ENCODE measurements at places on chromosomes 7 and 10.
A peak's percentile ranks its signal among the peaks of the same experiment; 100 is the strongest.

DNA sequence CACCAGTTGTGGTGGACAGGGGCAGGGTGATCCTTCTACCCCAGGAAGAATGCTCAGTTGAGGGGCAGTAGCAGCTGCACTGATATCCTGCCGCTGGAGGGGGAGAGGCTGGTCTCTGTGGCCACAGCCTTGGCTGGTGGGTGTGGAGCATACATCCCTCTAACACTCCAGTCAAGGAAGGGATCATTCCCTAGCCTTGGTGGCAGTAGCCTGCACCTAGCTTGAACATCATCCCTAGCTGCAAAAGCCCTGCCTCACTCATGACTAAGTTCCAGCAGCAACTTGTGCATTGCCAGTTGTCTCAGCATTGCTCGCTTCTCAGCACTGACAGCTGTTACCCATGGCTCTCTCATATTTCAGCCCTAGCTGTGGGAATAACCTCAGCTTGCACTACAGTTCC is 688.9 kb upstream of the POT1 start:
- no peak for DNase-seq

DNA sequence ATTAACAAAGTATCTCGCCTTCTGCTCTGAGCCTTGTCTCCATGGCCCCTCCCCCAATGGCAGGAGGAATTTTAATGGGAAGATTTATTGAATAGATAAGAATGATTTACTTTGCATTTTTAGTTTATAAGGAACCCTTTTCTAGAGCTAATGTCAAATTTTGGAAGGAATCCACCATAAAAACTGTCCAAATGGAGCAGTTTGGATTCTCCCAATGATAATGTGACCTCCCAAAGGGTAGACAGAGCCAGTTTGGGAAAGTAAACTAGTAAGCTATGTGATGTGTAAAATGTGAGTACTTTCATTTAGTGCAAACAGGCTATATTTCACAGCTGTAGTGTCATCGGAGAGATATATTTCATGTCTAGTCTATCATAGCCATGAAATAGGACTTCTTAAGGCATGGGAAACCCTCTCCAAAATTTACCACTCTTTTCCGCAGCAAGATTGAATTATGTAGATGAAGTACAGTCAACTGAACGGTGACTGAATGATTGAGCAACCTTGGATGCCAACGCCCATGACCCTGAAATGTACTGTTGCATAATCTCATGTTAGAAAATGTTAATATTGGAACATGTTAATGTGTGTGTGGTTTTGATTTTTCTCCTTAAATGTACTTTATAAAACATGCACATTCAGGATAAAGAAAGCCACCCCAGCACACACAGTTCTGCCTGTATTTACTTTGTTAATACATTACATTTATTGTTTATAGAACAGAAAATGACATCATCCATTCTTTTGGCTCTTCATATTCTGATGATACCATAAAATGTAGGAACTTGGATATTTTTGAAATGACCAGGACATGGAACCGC is 140.6 kb downstream of the NRP1 start:
- peak; percentile 18 for DNase-seq

- no peak for DNase-seq
These were observed 31.0 kb downstream of the STK32C start for GRCh38 chr10:132276706-132277105.

GRCh38 chr10:49379596-49380410 is 16.1 kb downstream of the DRGX start:
- peak; percentile 19 for DNase-seq

- no peak for DNase-seq
These were observed 29.4 kb downstream of the HGF start for GRCh38 chr7:81740403-81740802.

GRCh38 chr7:79709574-79710409 is 256.3 kb upstream of the MAGI2 start:
- peak; percentile 16 for DNase-seq

GRCh38 chr10:77320971-77321471 is 316.6 kb downstream of the KCNMA1 start:
- no peak for DNase-seq

- no peak for DNase-seq
These were observed 423.9 kb downstream of the CALN1 start for GRCh38 chr7:71988201-71988600.

DNA sequence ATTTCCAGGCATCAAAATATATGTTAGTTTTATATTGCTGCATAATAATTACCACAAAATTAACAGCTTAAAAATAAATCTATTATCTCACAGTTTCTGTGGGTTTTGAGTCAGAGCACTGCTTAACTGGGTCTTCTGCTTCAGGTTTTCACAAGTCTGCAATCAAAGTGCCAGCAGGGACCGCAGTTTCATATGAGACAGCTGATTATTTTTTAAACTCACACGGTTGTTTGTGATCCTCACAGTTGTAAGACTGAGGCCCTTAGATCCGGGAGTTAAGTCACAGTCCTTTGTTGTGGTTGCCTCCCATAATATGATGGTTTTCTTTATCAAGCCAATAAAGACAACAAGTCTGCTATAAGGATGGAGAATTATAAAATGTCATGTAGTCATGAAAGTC is 146.0 kb upstream of the ZWINT start:
- DNase-seq = no peak

- peak; percentile 31 for DNase-seq
These were observed 486 bp downstream of the CACNA2D1 start for GRCh38 chr7:82443036-82443546.

GRCh38 chr10:129187331-129187730 is 279.7 kb upstream of the MGMT start:
- DNase-seq = no peak

GRCh38 chr7:30390736-30391636 is 87.6 kb downstream of the NOD1 start:
- DNase-seq = no peak

DNA sequence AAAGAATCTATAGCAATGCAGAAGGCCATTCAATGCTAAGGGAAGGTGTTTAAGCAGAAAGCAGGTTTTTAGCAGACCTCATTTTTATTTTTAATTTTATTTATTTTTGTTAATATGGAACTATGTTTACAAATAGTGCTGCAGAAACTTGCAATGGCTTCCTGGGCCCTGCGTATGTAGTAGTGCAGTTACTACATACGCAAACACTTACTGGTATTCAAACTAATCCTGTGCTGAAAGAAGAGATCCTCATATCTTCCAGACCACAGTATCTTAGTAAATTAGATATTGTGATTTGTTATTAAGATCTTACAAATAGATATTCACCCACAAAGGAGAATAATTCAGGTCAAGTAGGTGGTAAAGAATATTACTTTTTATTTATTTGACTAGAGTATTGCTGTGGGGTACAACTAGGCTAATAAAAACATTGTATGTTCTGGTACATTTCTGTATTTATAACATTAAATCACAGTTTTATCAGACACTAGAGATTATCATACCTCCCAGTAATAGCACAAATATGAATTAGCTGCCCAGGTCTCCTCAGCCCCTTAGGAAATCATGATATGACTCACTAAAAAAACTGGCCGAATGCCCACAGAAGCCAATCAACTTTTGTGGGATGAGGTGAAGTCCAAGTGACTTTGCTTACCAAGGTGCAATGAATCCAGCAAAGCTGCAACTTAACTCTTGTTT is 57.6 kb downstream of the RNLS start:
- DNase-seq = no peak

- DNase-seq = no peak
These were observed 120.9 kb downstream of the C10orf105 start for GRCh38 chr10:71598621-71599055.
